NCI-H1694 (cell line): ENCODE measurements at places on chromosomes 4 and X.

- DNase-seq: no peak
Observed at GRCh38 chr4:156975686-156976085, 4.1 kb upstream of the PDGFC start.

- no peak for DNase-seq
Observed at GRCh38 chr4:42588909-42589308, 68.0 kb downstream of the ATP8A1 start.

DNA sequence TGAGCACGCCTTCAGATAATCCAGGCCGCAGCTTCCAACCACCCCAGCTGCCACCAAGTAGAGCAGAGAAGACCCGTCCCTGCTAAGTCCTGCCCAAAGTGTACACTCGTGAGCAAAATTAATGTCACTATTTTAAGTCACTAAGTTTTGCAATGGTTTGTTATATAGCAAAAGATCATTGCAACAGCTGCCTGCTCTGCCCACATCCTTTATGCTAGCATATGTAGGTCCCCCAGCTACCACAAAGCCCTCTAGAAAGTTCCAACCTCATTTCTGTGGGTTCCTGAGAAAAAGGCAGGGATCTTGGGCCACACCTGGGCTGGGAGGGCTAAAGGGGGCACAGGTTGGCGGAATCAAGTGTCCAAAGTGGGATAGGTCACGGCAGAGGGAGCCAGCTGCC is 346.9 kb downstream of the BCOR start:
- no peak for DNase-seq

GRCh38 chr4:60259781-60260180 is 940.3 kb upstream of the ADGRL3 start:
- no peak for DNase-seq

GRCh38 chrX:151982222-151982621 is 7.7 kb upstream of the GABRE start:
- DNase-seq: no peak
